ENCODE measurements at places on chromosomes 2 and 18.
A peak's percentile ranks its signal among the peaks of the same experiment; 100 is the strongest.

DNA sequence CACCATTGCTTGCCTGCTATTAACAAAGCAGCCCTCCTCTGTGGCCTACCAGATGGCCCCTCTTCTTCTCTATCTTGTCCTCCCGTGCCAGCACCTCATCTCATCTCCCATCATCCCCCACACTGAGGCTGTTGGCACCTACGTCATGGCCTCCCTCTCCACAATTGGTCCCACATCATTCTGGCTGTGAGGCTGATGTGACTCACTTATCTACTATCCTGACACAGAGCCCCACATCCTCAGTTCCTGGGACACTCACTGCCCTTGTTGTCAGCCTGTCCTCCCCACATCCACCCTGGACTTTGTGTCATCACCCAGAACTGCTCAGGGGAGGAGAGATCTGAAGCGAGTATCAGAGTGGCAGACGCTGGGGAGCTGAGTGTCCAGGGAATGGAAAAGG is 102.9 kb downstream of the MRO start:
- no peak for DNase-seq

DNA sequence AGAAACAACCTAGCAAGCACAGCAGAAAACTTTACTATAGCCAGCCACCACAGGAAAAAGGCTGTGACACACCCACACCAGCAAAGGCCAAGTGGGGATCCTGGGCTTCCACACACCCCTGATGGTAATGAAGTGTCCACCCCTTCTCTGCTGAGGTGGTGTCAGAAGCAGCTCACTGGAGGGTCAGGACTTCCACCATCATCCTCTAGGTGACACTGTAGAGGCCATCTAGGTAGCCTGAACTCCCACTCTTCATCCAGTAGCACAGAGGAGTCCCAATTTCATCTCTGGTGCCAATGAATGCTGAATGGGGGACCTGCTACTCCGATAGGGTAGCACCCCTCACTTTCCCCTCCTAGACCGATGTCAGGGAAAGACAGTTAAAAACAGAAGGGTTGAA is 1544.4 kb downstream of the LRP1B start:
- peak; percentile 4 for DNase-seq

DNA sequence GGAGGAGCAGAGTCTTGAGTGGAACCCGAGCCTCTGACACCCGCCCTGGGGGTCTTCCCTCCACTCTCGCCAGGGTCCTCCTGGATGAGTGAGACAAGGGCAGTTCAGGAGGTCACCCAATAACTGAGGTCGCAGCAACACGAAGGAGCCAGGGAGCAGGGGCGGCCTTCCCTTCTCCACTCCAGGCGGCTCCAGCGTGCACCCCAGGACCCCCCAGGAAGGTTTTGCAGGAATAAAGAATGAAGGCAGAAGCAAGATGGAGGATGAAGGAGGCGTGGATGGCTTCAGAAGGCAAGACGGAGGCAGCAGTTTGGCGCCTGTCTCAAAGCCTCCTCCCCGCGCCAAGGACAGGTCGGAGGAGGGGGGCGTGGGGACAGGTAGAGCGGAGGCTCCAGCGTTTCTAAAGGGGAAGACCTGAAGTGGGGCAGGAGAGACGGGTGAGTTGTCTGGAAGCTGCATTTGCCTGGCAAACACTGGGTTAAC is 579 bp upstream of the ITM2C start:
- DNase-seq = no peak

GRCh38 chr2:241069821-241070281 is 32.2 kb downstream of the MTERF4 start:
- DNase-seq = peak; percentile 6

DNA sequence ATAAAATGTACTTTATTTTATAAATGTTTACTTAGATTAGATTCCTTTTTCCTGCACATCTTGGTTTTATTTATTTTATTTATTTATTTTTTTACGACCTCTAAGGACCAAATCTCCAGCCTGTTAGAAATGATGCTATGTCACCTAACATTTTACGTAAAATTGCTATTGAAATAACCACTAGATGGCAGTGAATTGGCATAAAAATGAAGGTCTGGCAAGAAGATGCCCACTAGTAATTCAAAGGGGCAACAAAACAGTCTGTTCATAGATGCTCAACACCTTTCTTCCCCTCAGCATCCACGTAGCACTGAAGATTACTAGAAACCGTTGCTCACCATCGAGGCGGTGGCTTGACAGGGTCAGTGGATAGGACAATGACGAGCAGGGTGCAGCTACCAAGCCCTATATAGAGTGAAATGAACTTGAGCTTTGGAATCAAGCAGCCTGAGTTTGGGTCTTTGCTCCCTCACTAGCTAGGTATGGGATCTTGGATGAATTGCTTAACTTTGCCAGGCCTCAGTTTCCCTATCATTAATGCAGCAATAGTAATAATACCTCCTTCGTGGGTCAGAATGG is 128.7 kb upstream of the L3MBTL4 start:
- DNase-seq = peak; percentile 56

DNA sequence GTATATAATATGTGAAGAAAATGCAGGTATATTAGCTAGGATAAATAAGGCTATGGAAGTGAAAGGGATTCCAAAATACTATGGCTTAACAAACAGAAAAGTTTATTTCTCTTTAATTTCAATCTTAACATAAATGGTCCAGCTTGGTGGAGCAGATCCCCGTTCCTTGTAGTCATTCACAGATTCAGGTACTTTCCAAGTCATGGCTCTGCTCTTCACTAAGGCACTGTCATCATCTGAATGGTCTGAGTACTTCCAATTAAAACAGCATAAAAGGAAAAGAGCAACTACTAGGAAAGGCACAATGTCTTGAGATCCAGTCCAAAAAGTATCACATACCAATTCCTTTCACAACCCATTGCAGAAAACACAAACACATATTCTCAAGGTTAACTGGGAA is 63.4 kb downstream of the OLA1 start:
- DNase-seq = no peak

- DNase-seq = peak; percentile 85
Observed at GRCh38 chr2:174778085-174778981, 14.1 kb upstream of the CHRNA1 start.

DNA sequence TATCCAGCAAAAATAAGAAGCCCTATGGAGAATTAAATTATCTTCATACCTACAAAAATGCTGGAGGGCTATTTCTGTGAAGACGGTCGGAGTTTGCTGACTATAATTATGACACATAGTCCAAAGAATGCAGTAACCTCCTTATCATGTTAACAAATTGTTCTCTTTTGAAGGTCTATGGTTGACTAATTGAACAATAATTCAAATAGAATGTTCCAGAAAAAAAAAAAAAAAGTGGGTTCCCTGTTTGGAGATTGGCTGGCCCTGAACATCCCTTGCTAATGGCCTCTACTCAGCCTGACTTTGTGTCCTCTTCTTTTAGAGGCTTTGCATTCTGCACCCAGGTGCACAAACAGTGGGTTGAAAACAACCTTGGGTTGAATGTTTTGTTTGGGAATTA is 82.8 kb upstream of the CCBE1 start:
- peak; percentile 62 for DNase-seq

DNA sequence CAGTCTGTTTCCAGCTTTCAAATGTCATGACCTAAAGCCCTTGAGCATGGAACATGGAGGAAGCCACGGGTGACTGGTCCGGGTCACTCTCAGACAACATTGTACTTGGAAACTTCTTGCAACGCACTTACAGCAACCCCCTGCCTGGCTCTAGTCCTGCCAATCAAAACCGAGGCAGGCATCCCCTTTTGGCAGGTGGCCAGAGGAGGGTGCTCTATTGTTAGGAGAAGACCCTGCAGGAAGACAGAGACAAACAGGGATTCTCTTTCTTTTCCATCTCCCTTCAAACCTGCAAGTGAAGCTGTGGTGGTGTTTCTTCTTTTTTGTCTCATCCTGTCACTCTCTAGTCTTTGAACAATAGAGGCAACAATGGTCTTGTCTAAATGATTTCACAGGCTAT is 667.2 kb downstream of the ZEB2 start:
- no peak for DNase-seq

DNA sequence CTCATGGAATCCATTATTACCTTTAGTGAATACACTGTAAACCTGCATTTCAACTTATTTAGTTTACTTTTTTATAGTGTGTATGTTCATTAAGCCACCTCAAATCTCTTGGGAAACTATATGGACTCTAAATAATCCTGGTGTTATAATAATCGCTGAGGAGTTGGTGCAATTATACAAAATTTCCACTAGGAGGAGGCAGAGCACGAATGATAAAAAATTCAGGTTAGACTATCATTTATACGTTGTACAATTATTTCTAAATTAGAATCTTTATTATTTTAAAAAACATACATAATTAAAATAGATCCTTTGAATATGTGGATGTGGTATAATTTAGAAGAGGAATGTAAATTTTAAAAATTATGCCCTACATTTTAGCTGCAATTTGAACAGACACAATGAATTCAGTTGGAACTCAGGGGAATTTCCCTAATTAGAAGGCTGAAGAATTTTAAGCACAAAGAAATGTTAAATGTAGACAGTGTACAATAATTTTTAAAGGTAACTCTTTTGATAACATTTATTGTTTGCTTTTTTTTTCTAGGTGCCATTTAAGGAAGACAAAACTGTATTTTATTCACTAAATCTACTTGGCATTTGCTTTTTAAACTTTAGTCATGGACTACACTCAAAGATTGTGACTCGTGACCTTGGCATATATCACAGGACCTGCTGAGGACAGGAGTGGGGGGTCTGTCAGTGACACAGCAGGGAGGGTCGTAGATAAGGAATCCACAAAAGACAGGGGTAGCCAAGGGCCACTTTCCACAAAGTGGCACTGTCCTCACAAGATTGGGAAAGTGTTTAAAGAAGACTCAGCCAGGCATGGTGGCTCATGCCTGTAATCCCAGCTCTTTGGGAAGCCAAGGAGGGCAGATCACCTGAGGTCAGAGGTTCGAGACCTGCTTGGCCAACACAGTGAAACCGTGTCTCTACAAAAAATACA is 45.5 kb downstream of the RAB12 start:
- DNase-seq = peak; percentile 70

DNA sequence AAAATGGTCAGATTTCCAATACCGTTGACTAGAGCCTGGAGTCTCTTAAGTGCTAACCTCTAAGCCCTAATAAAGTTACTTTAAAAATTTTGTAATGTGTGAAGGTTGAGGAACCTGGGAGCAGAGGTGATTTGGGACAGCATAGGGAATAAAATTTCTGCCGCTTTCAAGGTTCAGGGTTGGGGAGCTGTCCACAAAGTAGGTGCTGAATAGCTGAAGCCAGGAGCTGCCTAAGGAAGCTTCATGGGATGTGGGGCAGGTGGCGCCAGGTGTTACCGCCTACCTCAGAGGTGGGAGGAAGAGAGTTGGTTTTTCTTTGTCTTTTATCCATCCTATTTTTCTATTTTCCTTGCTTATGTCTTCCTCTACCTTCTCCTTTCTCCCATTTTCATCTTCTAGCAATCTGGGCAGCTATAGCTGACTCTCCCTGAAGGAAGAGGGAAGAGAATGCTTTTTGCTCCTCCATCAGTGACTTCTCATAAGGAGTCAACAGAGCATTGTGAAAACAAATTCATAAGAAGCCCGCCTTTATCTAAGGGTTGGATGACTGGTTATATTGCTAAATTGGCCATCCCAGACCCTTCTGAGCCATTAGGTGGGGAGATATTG is 178.7 kb downstream of the CLIP4 start:
- peak; percentile 43 for DNase-seq
